ENCODE measurements at places on chromosomes 13 and 19.

DNA sequence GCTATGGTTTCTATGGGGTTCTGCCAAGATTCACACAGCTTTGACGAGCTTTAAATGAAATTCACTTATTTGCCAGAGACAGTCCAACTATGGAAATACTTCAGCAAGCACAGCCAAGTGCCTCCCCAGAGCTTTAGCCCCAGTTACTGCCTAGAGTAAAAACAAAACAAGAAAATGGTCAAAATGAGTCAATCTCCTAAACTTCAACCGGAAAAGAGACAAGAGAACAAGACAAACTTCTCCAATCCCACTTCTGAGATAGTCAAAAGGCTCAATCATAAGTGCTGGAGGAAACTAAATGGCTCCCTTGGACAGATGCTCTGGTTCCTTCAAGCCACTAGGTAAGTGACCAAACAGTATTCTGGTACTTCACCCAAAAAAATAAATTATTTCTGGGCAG is 65.8 kb downstream of the KATNAL1 start:
- no peak for DNase-seq

GRCh38 chr13:98828614-98829013 is 76.1 kb upstream of the SLC15A1 start:
- no peak for DNase-seq

GRCh38 chr13:27036236-27036981 is 135.2 kb downstream of the USP12 start:
- no peak for DNase-seq

DNA sequence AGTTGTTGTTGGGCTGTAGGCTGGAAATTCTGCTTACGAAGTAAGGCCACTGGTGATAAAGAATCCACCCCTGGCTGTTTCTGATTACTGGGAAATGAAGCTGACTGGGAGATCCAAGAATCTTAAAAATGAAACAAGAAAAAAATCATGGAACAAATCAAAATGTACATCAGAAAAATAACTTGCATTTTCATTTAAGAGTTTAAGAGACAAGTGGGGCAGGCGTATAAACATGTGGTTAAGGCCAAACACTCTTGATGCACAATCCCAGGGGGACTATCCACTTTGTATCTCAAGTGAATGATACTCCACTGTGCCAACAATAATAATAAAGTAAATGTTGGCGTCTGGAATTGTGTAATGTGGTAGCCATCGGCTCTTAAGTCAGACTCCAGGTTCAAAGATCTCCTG is 24.6 kb downstream of the ZMYM5 start:
- no peak for DNase-seq

DNA sequence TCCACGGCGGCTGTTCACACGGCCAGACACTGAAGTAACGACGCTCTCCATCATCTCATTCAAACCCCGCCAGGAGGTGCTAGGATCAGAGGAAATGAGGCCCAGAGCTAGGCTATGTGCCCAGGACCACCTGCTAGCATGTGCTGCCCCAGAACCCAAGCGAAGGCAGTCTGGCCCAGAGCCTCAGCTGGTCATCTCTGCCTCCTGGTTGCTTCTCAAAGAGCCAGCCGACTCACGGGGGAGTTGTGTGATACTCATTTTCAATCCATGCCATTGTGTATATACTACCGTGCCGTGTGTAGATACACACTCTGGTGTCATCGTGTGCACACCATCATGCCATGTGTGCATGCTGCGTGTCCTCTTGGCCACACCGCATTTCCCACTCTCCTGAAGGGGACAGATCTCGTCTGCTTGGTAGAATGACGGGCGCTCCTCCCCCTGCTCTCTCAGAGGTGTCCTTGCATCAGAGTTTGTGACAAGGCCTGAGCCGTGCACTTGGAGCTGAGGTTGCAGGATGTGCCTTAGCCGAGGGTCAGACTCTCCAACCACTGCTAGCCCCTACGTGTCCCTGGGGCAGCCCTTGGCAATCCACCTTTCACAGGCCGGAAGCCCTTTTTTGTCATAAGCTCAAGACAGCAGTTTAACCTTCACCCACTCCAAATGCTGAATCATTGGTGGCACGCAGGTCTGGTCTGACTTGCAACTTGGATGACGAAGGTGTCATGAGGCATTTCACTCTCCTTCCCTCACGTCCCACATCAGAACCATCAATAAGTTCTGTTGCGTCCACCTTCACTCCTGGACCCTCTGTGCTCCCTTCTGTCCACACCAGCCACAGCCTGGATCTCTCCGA is 130.4 kb downstream of the CRYL1 start:
- no peak for DNase-seq

DNA sequence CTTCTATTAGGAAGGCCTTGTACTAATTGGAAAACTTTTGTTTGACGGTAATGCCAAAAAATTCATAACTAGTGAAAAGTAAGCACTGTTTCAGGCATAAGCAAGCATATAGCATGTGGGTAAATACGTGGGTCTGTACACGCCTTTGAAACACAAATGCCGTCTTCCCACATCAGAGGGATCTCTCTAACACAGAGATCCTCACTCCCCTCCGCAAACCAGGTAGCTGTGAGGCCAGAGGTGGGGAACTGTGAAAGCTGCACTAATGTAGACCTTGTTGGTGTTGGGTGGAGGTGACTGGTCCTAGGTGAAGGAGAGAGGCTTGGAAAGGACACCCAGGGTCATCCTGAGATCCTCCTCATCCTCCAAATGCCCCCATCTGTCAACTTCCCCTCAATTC is 16.0 kb upstream of the POU2F2 start:
- DNase-seq: no peak

DNA sequence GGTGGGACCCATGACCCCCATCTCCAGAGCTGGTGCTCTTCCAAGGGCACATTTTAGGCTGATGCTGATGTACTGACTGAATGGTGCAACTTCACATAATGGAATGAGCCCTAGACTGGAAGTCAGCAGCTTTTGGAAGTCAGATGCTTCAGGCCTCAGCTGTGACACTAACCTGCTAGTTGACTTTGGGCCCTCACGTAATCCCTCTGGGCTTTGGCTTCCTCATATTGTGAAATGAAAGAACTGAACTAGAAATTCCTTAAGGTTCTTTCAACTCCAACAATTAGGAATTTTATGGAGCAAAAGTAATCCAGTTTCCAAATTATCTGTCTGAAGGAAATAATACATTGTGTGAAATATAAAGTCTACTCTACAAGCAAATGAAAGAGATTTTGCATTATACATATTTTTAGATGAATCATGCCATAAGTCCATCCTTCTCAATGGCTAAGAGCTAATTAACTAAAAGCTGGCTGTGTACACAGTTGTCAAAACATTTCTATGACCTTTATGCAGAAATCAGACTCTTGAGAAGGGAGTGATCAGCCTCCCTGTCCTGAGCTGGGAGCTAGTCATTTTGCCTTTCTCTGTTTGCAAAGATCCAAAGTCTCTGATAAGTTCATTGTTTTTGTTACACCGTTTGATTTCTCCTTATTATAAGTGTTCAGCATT is 204.2 kb downstream of the DCLK1 start:
- DNase-seq: no peak

DNA sequence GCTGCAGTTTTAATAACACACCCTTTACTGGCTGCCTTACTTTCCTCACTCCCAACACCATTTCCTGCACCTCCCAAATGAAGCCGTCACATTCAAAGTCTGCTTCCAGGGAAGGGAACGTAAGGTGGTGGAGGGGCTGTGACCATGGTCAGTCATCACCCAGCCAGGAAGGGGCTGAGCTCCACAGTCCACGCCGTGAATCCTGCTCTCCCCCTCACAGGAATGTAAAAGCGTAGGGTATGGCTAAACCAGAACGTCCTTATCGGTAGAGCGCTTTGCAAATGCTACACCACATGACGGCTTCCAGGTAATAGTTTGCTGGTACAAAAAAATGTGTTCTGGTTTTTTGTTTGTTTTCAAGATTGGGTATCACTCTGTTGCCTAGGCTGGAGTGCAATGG is 7.0 kb downstream of the NUMBL start:
- no peak for DNase-seq
